ENCODE measurements at places on chromosomes 16 and 17.

GRCh38 chr16:4465977-4466779 is 8.2 kb downstream of the NMRAL1 start:
- peak; percentile 14 for DNase-seq

DNA sequence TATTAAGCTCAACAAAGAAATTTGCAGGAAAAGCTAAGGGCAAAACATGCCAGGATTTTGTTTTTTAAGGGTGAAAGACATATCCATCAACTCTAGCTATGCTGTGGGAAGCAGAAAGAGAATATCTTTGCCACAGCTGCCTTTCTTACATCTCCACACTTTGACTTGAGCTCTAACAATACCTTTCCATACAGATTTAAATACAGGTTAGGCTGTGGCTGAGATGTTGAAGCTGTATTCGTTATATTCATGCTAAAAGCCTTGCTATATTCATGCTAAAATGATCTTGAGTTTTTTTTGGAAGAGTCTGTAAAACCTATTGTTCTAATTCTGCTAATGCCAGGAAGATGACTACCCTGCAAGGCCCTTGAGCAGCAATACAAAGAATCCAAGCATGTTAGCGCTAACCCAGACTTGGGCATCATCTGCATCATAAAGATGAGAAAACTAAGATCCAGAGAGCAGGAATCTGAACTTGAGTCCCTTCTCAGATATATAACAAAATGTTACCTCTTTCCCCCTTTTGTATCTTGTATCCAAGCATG is 204.8 kb upstream of the C17orf78 start:
- no peak for DNase-seq

GRCh38 chr17:2150806-2151205 is 95.9 kb downstream of the HIC1 start:
- no peak for DNase-seq

- DNase-seq, result peak; percentile 53
Observed at GRCh38 chr17:29567554-29568330, 759 bp upstream of the TP53I13 start.

GRCh38 chr17:40244255-40244654 is 25.2 kb downstream of the WIPF2 start:
- no peak for DNase-seq

GRCh38 chr16:27226476-27226875 is 23.1 kb downstream of the KDM8 start:
- no peak for DNase-seq

GRCh38 chr16:89847940-89848297 is 19.6 kb downstream of the SPIRE2 start:
- DNase-seq, result no peak

DNA sequence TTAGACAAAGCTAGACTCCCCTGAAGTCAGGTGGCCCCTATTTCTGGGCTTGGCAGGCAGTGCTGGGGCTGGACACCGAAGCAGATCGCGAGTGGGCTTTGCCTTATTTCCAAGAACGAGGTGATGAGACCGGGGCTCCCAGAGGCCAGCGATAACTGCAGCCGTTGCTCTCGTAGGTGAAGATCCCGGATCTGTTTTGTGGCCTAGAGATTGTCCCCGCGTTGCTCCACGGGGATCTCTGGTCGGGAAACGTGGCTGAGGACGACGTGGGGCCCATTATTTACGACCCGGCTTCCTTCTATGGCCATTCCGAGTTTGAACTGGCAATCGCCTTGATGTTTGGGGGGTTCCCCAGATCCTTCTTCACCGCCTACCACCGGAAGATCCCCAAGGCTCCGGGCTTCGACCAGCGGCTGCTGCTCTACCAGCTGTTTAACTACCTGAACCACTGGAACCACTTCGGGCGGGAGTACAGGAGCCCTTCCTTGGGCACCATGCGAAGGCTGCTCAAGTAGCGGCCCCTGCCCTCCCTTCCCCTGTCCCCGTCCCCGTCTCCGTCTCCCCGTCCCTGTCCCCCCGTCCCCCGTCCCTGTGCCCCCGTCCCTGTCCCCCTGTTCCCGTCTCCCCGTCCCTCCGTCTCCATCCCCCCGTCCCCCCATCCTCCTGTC is 1.5 kb upstream of the TBCD start:
- no peak for DNase-seq

DNA sequence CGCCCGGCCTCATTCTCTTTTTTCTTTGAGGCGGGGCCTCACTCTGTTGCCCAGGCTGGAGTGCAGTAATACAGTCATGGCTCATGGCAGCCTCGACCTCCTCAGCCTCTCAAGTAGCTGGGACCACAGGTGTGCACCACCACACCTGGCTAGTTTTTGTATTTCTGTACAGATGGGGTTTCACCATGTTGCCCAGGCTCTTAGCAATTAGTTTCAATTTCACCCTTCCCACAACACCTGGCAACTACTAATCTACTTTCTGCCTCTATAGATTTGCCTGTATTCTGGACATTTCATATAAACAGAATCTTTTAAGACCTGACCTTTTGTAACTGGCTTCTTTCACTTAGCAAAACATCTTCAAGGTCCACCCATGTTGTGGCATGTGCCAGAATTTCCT is 8.0 kb upstream of the NT5M start:
- DNase-seq, result no peak

DNA sequence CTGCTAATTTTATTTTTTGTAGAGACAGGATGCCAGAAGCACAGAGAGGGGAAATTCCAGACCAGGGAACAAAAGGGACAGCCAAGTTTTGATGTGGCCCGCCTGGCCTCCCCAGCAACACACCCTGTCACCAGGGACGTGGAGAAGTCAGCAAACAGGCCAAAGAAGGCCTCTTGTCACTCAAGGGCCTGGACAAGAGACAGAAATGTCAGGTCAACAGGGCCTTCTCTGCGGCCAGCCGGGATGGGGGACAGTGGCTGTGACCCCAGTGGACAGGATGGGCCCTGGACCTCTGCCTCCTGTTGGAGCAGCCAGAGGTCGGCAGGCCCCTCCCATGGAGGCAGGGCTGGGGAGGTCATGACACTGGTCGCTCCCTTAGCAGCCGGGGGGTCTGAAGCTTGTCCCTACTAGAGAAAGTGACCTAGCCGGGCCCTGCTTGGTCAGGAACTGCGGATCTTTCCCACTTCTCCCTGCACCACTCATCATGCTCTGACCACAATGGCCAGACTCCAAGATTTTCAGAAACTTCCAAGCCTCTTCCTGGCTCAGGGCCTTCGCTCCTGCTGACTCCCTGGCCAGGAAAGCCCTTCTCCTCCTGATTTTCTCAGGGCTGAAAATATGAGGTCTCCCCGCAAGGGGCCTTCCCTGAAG is 9.2 kb upstream of the TVP23A start:
- no peak for DNase-seq

GRCh38 chr17:44310609-44311376 is 2.4 kb downstream of the RUNDC3A start:
- DNase-seq, result no peak

Data from activated T-cell treated with anti-CD3 and anti-CD28 coated beads for 4 hours (primary cell).